Uterus (tissue), 4 donors: ENCODE measurements at places on chromosomes 7 and 10. TPM values are rescaled to one million over a fixed set of nuclear protein-coding genes. Genes with fewer than 3 reads are reported as not detected.
A peak's percentile ranks its signal among the peaks of the same experiment; 100 is the strongest.

- H3K27ac ChIP-seq: no peak overlapping the region
- DNase-seq: no peak
- H3K4me1 ChIP-seq: no peaks in the 10 kb centered on the region
- H3K27me3 ChIP-seq: no peaks in the 10 kb centered on the region
Observed at GRCh38 chr7:138963675-138964074, 17.5 kb downstream of the KIAA1549 start.

DNA sequence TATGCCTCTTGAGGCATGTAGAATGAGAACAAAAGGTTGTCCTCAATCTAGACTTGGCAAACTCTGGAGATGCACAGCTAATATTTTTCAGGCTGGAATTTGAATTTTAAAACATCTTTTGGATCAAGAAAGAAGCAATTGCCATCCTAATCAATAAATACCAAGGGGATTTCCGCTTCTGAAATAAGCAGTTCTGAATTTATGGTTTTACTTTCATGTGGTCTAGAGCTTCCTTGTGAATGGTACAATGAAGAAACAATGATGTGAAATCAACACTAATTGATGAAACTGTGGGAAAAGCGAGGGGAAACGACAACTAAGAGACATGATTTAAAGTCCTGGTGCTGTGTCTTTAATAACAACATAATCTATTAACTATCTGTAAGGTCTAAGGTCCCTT is 1202.7 kb downstream of the SORCS3 start:
- H3K4me3 ChIP-seq: no peak overlapping the region
- no peaks in the 10 kb centered on the region for H3K27me3 ChIP-seq
- H3K27ac ChIP-seq: no peak overlapping the region
- no peaks in the 10 kb centered on the region for H3K36me3 ChIP-seq

DNA sequence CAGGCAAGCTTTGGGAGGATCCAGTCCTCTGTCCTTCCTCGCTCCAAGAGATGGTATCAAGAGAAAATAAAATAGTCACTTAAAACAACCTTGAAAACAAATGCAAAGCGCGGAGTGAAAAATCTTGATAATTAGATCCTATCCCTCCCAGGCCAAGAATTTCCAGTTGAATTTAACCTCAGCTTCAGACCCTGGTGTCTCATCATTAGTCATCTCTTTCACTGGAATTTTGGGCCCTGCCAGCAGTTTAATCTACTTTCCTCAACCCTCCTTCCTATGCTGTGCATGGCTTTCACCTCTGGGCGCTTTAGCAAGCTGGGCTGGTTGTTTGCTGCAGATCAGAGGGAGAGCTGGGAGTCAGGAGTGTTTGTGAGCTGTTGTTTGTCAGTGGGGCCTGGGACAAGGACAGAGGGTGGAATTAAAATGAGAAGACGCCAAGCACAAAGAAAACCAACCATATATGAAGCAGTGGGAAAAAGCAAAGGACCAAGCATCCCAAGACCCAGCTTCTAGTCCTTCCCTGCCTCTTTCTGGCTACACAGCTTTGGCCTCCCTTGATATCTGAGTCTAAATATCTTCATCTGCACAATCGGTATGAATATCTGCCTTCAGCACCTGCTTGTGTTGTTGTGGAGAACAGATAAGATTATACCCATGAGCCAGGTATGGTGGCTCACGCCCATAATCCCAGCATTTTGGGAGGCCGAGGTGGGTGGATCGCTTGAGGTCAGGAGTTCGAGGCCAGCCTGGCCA is 13.5 kb downstream of the MYOF start:
- no peaks in the 10 kb centered on the region for H3K27me3 ChIP-seq
- peak; percentile 50 for DNase-seq
- H3K36me3 ChIP-seq: no peaks in the 10 kb centered on the region
- H3K4me1 ChIP-seq: peaks cover 14% of the 10 kb centered on the region

DNA sequence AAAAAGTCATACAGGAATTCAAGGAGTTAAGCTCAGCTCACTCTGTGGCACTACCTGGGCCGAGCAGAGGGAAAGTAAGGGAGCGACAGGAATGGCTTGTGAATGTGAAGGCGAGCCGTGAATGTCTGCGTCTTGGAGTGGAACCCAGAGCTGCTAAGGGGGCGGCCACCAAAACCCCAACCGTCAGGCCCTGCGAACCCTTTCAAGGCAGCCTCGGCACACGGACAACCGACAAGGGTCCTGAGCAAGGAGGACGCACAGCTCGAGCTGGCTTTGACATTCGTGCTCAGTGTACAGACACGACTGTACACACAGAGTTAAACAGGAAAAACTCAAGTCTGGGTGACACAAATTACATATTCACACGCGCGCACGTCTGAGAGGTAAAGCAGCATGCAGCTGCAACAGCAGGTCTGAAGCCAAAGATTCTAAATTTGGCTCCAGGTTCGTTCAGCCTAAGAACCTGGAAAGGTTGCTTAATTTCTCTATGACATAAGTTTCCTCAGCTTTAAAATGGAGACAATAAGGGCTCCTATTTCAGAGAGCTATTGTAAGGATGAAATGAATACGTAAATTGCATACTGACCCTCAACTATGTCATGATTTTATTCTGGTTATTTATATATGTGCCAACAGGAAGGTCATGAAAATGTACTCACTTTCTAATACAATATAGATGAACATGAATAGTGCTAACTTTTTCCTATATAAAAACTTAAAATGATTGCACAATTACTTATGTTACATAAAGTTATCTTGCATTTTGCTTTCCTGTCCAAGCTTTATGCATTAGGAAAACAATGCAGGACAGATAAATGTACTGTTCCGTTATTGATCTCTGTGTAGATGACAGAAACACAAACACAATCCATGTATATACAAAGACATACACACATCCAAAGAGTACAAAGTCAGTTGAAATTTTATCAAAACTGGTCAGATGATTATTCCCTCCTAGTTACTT is 192.9 kb downstream of the ZMYND11 start:
- no peak overlapping the region for H3K27ac ChIP-seq
- H3K4me3 ChIP-seq: no peak overlapping the region
- H3K27me3 ChIP-seq: no peaks in the 10 kb centered on the region

GRCh38 chr7:107690611-107691010 is 30.0 kb downstream of the SLC26A4 start:
- H3K27me3 ChIP-seq: no peaks in the 10 kb centered on the region
- no peaks in the 10 kb centered on the region for H3K4me1 ChIP-seq
- DNase-seq: no peak
- no peaks in the 10 kb centered on the region for H3K36me3 ChIP-seq
- no peak overlapping the region for H3K27ac ChIP-seq
- no peak overlapping the region for H3K4me3 ChIP-seq

GRCh38 chr10:26378861-26379294 is 59.3 kb upstream of the APBB1IP start:
- DNase-seq: no peak
- H3K27me3 ChIP-seq: no peaks in the 10 kb centered on the region
- H3K27ac ChIP-seq: no peak overlapping the region
- no peaks in the 10 kb centered on the region for H3K36me3 ChIP-seq
- H3K4me1 ChIP-seq: no peaks in the 10 kb centered on the region

- no peak for DNase-seq
- no peaks in the 10 kb centered on the region for H3K27me3 ChIP-seq
- no peak overlapping the region for H3K27ac ChIP-seq
- no peak overlapping the region for H3K4me3 ChIP-seq
Observed at GRCh38 chr10:81031774-81032173, 494.1 kb downstream of the SH2D4B start.

- H3K27me3 ChIP-seq: no peaks in the 10 kb centered on the region
- H3K27ac ChIP-seq: no peak overlapping the region
- H3K4me3 ChIP-seq: no peak overlapping the region
- no peak for DNase-seq
- no peaks in the 10 kb centered on the region for H3K4me1 ChIP-seq
Observed at GRCh38 chr7:111371437-111371836, 190.9 kb downstream of the IMMP2L start.

- H3K36me3 ChIP-seq: no peaks in the 10 kb centered on the region
- H3K4me3 ChIP-seq: no peak overlapping the region
- H3K4me1 ChIP-seq: no peaks in the 10 kb centered on the region
- DNase-seq: no peak
- no peaks in the 10 kb centered on the region for H3K27me3 ChIP-seq
Observed at GRCh38 chr10:43188702-43189101, 50.5 kb downstream of the CSGALNACT2 start.

GRCh38 chr7:121049028-121049791 is 60.7 kb downstream of the CPED1 start:
- H3K27me3 ChIP-seq: no peaks in the 10 kb centered on the region
- no peak overlapping the region for H3K27ac ChIP-seq
- DNase-seq: no peak
- H3K36me3 ChIP-seq: no peaks in the 10 kb centered on the region
- no peaks in the 10 kb centered on the region for H3K4me1 ChIP-seq

DNA sequence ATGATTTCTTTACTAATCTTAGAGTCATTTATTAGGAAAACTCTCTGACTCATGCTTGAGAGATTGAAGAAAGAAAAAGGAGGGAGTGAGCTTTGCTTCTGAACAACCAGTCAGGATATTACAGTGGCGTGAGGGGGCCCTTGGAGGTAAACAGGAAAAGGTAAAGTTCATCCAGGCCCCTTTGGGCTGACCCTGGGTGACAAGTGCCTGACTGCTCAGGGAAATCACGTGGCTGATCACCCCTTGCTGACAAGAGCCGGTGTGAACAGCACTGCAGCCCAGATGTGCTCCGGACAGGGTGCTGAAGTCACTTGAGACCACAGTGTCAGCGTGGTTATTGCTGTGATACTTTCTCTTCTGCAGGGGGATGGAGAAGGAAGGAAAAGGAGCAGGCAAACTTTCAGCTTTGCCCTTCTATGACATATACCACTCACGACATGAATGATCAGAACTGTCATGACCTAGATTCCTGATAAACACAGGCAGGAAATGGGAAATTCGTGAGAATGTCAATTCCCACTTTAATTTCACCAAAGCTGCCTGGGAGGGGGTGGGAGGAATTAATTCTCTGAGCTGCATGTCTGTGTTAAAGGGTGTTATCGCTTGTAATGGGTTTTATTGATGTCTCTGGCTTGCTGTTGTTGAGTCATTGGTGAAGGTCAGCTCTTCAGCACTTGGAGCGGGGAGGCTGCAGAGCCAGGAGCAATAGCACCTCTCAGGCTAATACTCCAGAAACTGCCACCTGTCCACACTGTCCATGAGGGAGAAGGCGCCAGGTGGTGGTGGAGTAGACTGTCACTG is 139.8 kb upstream of the AOAH start:
- no peaks in the 10 kb centered on the region for H3K4me1 ChIP-seq
- no peak overlapping the region for H3K4me3 ChIP-seq
- no peaks in the 10 kb centered on the region for H3K27me3 ChIP-seq
- no peaks in the 10 kb centered on the region for H3K36me3 ChIP-seq
- no peak overlapping the region for H3K27ac ChIP-seq

GRCh38 chr7:30709549-30709948 is 27.3 kb upstream of the CRHR2 start:
- H3K27me3 ChIP-seq: no peaks in the 10 kb centered on the region
- no peaks in the 10 kb centered on the region for H3K4me1 ChIP-seq
- peak overlapping the region; percentile 49 for H3K27ac ChIP-seq
- no peaks in the 10 kb centered on the region for H3K36me3 ChIP-seq

DNA sequence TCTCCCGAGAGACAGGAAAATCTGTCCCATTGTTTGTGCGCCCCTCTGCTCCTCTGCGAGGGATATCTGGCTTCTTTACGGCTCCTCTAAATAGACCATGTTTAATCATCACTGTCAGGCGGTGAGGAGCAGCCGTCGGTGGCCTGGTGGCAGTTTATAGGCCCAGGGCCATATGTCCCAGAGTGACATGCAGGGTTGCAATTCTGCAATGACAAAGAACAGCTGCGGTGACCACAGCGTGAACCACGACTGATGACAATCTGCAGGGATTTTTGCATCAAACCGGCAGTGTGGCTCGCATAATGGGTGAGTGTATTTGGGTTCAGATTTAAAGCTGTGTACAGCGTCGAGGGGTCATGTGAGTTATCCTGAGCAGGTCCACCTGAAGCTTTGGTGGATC is 41.5 kb downstream of the GATA3 start:
- DNase-seq: no peak
- H3K4me3 ChIP-seq: no peak overlapping the region
- H3K27ac ChIP-seq: no peak overlapping the region
- no peaks in the 10 kb centered on the region for H3K4me1 ChIP-seq
- no peaks in the 10 kb centered on the region for H3K27me3 ChIP-seq

DNA sequence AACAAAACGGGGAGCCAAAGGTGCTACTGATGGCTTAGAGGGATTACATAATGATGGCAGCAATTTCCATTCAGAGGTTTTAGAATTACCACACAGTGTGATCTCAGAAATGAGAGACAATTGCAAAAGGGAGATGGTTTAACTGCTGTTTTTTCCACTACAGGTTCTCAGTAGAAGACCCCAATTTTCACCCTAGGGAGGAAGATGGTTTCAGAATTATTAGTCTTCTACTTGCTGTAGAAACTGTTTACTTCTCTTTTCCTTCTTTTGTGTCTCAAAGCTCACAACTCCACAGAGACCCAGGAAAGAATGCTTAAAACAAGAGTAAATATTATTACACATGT is 226.5 kb downstream of the INHBA start:
- no peak overlapping the region for H3K27ac ChIP-seq
- no peak overlapping the region for H3K4me3 ChIP-seq
- H3K4me1 ChIP-seq: no peaks in the 10 kb centered on the region
- DNase-seq: no peak
- H3K36me3 ChIP-seq: no peaks in the 10 kb centered on the region
- H3K27me3 ChIP-seq: no peaks in the 10 kb centered on the region

DNA sequence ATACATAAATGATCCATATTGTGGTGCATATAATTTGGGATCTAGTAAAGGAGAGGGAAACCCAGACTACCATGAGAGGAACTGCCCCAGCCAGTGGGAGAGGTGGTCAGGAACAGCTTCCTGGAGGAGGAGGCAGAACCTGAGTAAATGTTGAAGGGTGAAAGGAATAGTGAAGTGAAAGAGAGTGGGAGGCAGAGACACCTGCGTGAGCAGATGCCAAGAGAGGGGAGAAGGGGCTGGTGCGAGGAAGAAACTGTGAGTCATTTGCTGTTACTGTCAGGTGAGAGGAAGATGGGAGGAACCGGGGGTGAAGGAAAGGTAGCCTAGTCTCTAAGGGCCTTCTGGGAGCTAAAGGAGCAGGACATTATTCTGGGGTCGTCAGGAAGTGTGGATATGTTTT is 294.8 kb downstream of the GRID1 start:
- H3K27ac ChIP-seq: no peak overlapping the region
- no peaks in the 10 kb centered on the region for H3K4me1 ChIP-seq
- no peaks in the 10 kb centered on the region for H3K36me3 ChIP-seq

- H3K36me3 ChIP-seq: no peaks in the 10 kb centered on the region
- H3K4me3 ChIP-seq: no peak overlapping the region
- peak overlapping the region; percentile 84 for H3K27ac ChIP-seq
- H3K4me1 ChIP-seq: peaks cover 21% of the 10 kb centered on the region
Observed at GRCh38 chr10:30812018-30812851, 182.7 kb upstream of the LYZL2 start.

Gene RBP4
- total RNA-seq: not detected

Gene GUSB
- total RNA-seq: 48.9 TPM

Gene ARPC1A
- total RNA-seq: 118 TPM

Gene TUBAL3
- not detected for total RNA-seq

Gene ZNF467
- total RNA-seq: 5.2 TPM

Gene SH2B2
- 13.8 TPM for total RNA-seq

Gene HTRA1
- 98.3 TPM for total RNA-seq

Gene WASL
- 47.8 TPM for total RNA-seq

Gene SPDYE11
- not detected for total RNA-seq

Gene FAM185A
- total RNA-seq: 0.59 TPM

Gene MTPN
- total RNA-seq: 125 TPM
